ENCODE measurements at places on chromosomes 7 and 10.

DNA sequence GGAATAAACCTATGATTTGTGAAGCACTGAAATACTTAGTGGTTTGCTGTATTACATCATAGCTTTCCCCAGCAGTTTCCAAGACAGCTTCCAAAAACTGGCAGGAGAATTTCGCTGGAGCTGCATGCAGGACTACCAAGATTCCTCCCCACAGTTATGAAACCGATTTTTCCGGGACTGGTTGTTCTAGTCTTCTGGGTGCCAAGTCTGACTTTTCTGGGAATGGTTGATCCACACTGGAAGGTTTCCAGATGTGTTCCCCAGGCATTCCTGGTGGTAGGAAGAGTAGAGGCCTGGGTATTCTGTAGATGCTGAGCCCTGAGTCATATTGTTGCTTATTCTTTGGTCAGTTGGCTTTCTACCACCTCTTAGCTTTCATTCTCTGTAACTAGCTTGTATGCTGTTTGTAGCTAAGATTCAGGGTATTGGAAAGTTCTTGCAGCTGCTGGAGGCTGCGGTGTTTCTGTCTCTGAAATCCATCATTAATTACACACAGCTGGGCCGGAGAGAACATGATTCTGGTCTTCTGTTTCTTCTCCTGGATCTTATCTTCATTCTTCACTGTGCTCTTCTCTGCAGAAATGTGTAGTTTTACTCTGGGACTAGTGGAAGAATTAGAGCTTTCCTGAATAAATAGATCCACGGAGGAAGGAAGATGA lies 6.3 kb downstream of the ABCC2 start:
- no peak for DNase-seq

- no peak for DNase-seq
Measured at GRCh38 chr7:47326220-47326619, 255.7 kb downstream of the TNS3 start.

DNA sequence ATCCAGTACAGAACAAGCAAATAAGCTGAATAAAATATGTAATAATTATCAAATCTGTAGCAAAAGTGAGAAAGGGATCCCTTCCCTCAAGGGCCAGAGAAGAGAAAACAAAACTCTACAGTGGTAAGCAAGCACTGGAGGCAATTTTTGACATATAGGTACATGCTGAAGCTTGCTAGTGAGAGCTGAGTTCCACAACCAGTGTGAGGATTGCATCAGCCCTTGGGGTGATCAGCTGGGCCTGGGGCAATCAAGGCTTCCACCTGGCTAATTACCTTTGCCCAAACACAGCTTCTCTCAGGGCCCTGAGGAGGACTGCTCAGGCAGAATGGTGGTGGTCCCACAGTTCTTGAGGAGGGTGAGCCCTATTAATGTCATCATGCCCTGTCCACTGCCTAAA lies 134.4 kb upstream of the DLX6 start:
- DNase-seq, result no peak

DNA sequence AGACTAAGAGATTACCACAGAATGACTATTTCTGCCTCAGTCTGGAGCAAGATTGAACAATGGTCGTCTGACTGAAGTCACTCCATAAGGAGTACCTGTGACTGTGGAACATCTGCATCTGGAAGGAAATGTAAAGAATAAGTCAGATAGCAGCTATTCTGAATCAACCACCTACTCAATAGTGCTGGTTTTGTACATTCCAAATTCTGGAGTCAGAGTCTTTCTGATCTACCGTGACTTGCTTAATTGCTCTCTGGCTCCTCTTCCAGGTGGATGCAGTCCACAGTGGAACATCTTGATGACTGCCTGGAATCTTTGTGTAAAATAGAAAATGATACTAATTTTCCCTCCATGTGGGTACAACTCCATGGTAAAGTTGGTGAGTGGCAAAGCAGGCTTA lies 156.3 kb upstream of the SEMA3C start:
- DNase-seq, result no peak

GRCh38 chr7:141158561-141158960 lies 84.7 kb downstream of the TMEM178B start:
- DNase-seq, result no peak

DNA sequence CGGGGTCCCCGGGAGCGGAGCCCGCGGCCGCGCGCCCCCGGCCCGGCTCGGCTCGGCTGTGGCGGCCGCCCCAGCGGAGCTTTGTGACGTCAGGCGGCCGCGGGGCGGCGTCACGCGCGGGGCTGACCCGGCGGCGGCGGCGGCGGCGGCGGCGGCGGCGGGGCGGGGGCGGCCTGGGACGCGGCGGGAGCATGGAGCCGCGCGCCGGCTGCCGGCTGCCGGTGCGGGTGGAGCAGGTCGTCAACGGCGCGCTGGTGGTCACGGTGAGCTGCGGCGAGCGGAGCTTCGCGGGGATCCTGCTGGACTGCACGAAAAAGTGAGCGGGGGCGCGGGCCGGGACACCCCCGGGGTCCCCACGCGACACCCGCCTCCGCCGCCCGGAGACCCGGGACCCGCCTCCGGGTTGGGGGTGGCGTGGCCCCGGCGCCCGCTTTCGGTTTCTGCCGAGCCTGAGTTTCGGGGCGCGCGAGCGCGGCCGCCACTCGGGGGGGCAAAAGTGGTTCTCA lies at the start of gene PWWP2B:
TSS of gene PWWP2B (plus strand) at position 165 of the 506 bp plus-strand sequence. CDS start at position 192, 27 bp downstream.
- no peak for DNase-seq

- DNase-seq, result no peak
Measured at GRCh38 chr10:29865700-29866355, 193.6 kb downstream of the JCAD start.

Data from common myeloid progenitor, CD34-positive (primary cell).